NCI-H2081 (cell line): ENCODE measurements at places on chromosomes 1 and 21.

- no peak for DNase-seq
These were observed 203.5 kb downstream of the FCRL5 start for GRCh38 chr1:157348538-157349480.

DNA sequence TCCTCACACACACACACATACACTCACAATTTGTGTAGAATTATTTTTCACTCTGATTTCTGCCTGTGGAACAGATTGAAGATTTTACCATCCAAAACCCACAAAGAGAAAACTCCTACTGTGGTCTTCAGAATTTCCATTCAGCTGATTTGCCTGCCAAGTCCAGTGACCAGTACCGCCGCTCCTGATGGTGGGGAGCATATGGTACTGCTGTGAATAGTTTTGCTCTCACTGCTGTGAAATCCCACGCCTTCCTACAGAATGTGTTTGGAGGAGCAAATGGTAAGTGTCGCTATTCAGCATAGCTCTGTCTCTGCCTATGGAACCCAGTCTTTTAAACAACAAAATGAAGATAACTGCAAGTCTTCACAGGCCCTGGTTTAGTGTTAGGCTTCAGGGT lies 629.5 kb downstream of the LMO4 start:
- DNase-seq: no peak

GRCh38 chr1:119541389-119541788 lies 34.4 kb downstream of the HSD3B1 start:
- DNase-seq: no peak

- no peak for DNase-seq
These were observed 195.5 kb upstream of the DUSP10 start for GRCh38 chr1:221937155-221937953.

DNA sequence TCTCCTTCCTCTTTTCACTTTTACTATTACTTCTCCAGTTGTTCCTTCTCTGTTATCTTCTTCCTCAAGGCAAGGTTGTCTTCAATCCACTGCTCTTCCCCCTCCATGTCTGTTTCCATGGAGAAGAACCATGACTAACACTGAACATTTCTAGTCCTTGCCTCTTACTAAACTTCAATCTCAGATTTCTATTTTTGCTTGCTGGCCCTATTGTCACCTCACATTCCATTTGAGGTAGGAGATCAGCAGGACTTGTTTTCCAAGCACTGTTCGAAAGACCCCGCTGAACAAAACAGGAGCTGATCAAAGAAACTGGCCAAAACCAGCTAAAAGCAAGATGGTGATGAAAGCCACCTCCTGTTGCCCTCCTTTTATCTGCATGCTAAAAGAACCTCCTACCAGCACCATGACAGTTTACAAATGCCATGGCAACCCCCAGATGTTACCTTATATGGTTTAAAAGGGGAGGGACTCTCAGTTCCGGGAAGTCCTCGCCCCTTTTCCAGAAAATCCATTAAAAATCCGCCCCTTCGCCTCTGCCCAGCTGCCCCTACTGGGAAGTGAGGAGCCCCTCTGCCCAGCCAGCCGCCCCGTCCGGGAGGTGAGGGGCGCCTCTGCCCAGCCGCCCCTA lies 22.6 kb downstream of the GON4L start:
- DNase-seq: no peak

DNA sequence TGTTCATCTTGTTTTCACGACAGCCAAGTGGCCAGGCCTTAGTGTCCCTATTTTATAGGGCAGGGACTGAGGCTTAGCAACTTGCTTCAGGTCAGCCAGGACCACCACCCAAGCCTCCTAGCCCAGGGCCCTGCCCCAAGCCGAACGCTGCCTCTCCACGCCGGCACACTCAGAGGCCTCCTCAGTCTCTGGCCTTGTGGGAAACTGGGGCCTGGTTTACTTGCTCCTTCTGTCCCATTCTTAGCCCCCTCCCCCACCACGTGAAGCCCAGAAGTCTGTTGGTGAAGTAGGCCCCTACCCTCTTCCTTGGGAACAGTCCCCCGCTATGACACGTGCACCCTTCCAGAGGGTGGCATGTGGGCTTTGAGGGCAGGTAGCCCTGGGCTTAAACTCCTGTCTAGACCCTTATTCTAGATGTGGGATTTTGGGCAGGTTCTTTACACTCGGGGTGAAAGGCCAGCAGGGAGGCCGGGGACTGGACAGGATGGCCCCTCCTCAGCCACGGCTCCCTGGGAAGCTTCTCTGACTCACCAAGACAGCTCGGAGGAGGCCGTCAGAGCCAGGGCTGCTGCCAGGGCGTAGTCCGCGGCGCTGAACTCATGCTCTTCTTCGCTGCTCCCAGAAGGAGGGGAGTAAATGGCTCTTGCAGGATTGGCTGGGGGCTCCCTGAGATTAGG lies 4.3 kb downstream of the MYOM3 start:
- no peak for DNase-seq

- DNase-seq: no peak
These were observed 62.8 kb downstream of the OVGP1 start for GRCh38 chr1:111364690-111365089.

GRCh38 chr1:230327892-230328284 lies 98.2 kb downstream of the PGBD5 start:
- no peak for DNase-seq

GRCh38 chr1:1118876-1119220 lies 3.0 kb upstream of the C1orf159 start:
- DNase-seq: no peak

DNA sequence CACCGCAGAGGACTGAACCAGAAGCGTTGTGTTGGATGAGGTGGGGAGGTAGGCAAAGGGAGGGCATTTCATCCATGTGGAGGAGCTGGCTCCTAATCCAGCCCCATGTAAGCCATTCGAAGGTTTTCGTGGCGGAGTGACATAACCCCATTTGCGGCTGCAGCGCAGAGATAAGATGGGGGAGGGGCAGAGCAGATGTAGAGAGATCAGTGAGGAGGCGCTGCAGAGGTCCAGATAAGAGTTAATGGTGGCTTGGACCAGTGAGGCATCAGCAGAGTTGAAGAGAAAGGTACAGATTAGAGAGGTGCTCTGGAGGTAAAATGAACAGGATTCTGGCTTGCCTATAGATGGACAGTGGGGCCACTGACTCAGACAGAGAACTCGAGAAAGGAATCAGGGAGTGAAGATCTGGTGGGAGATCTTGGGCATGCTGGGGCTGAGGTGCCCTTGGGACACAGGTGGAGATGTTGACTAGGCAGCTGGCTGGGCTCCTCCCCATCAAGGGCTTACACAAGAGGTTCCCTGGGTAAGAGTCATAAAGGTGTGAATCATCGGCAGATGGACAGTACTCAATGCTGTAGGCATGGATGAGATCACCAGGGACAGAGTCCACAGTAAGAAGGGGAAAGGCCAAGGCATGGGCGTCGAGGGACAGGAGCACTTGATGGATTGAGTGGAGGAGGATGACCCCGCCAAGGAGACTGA lies 7.8 kb upstream of the PTPRF start:
- no peak for DNase-seq

DNA sequence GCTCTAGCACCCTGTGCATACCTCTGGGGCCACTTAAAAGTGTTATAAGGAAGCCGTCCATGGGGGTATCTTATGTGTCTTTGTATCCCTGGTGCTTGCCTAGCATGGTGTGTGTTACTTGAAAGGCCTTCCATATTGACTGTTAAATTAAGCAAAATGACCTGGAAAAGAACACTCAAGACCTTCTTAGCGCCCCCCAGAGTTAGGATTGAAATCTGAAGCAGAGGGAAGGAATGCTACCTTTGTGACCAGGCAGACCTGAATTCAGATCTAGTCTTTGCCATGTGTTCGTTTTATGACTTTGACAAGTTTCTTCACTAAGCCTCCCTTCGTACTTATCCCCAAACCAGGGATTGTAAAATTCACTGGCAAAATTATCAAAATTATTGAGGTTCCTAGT lies 59.9 kb downstream of the SLC22A15 start:
- no peak for DNase-seq

DNA sequence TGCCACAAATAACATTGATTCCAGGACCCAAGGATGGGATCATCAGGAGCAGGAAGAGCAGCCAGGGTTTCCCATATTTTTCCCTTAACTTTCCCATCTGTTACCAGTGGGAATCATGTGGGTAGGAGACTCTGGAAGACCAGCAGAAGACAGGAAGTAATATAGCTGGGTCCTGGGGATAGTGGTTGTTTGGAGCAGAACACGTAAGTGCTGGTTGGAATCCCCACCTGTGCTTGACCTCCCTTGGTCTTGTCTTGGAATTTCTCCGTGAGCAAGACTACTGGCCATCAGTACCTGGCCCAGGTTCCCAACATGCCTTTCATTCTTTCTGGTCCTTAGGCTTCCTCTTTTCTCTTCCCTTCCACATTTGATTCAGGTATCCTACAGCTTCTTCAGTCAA lies 20.9 kb upstream of the SLC27A3 start:
- DNase-seq: no peak

DNA sequence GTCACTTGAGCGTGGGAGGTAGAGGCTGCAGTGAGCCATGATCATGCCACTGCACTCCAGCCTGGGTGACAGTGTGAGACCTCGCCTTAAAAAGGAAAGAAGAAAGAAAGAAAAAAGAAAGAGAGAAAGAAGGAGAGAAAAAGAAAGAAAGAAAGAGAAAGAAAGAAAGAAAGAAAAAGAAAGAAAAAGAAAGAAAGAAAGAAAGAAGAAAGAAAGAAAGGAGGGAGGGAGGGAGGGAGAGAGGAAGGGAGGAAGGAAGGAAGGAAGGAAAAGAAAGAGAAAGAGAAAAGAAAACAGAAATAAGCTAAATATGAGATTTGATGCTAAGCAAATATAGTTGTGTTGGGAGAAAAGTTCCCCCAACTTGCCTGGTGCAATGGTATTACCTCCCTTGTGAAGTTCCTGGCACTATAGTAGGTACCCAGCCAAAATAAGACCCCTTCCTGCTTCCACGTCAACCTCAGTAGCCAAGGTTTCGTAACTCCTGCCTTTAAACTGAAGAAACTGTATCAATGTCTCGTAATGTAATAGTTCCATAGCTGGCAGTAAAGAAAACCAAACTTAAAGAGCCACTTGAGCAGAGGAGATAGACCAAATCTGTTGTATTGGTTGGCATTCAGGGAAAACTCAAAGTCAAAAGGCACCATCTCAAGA lies 88.1 kb upstream of the HNRNPU start:
- DNase-seq: no peak

DNA sequence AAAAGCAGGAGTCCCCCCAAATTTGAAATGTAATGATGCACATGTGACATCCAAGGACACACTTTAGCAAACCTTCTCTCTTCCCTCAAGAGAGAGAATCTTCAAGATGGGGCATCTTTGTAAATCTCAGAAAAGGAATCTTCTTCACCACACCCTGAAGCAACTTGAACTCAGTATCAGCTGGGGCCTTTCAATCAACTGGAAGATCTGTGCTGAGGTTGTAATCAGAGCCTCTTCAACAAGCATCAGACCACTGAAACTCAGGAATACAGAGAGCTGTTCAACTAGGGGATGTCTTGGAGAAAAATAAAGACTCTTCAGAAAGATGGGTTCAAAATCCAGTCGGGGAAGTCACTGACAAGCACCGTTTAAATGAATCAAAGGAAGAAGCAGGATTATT lies 92.5 kb upstream of the CAMK1G start:
- DNase-seq: no peak

- DNase-seq: no peak
These were observed 15.2 kb upstream of the HMCN1 start for GRCh38 chr1:185719021-185719420.
